HepG2 (cell line): ENCODE measurements at places on chromosomes 7 and 10. TPM values are rescaled to one million over a fixed set of nuclear protein-coding genes. Genes with fewer than 3 reads are reported as not detected.

DNA sequence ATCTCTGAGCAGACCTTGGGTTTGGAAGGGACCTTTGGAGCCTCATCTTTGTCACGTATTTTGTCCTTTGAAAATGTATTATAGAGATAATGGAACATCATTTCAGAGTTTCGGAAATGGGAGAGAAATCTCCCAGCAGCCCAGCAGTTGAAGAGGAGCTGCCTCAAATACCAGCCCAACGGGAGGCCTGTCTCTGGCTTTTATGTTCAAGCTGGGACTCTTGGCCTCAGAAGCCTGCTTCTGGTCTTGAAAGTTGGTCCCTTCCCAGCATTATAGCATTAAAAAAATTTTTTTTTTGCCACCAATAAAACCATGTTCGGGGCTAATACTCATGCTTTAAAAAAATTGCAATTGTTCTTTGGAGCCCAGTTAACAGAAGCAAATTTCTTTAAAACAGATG lies 73.4 kb upstream of the CTBP2 start:
- H3K4me3 ChIP-seq, result no peak overlapping the region
- H3K27me3 ChIP-seq, result peaks cover 11% of the 10 kb centered on the region; the same call in 1 of the 3 replicates
- no peak overlapping the region for H3K27ac ChIP-seq
- DNase-seq, result no peak
- H3K4me1 ChIP-seq, result no peaks in the 10 kb centered on the region
- H3K36me3 ChIP-seq, result no peaks in the 10 kb centered on the region

GRCh38 chr7:143416565-143417149 lies 8.0 kb upstream of the EPHA1 start:
- peaks cover 2% of the 10 kb centered on the region; the same call in 1 of the 2 replicates for H3K27me3 ChIP-seq
- peak; percentile 48 for DNase-seq
- H3K4me3 ChIP-seq, result no peak overlapping the region
- no peaks in the 10 kb centered on the region for H3K36me3 ChIP-seq

- no peaks in the 10 kb centered on the region for H3K4me1 ChIP-seq
- H3K36me3 ChIP-seq, result no peaks in the 10 kb centered on the region
- no peaks in the 10 kb centered on the region for H3K27me3 ChIP-seq
- DNase-seq, result no peak
These were observed 290.9 kb downstream of the CRPPA start for GRCh38 chr7:16130111-16131110.

DNA sequence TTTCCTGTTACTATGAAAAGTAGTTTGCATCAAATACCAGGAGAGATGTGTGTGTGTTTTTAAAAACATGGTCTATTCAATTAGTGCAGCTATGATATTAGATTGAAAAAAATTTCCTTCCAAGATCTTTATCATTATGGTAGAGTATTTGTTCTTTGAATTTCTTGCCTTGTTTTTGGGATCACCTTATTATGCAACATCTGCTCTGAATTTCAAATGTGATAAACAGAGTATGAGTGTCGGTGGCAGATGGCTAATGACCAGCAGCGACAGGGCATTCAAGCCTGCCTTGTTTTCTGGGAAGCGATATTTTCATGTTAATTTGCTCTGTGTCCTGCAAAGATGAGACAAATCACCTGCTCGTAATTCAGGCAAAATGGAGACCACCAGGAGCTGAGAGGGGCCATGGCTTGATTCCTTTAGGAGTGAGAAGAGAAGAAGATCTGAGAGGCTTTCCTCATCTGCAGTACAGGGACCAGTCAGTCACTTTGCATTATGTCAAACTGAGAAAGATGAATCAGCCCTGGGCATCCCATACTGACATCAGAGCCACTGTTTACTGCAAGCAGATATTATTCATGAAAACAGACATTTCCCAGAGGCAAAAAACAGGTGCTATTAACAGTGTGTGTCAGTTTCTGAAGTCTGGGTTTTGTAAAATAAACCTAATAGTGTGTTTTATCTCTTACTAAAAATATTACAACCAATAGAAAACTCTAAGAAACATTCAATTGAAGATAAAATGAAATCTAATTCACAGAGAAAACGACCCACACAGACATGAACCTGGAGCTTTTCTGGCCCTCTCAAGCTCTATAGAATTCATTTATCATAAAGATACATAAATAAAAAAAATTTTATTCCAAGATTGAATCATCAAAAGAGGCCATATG lies 67.6 kb downstream of the CDK6 start:
- no peak overlapping the region for H3K27ac ChIP-seq
- no peak for DNase-seq
- peaks cover 40% of the 10 kb centered on the region for H3K4me1 ChIP-seq

ANLN gene
- total RNA-seq, result 38.8 and 72.0 TPM in 2 replicates

DDX50 gene
- 38.2 and 56.3 TPM in 2 replicates for total RNA-seq
